ENCODE measurements at places on chromosomes 1 and 21.

GRCh38 chr1:36123356-36123755 is 1.7 kb downstream of the COL8A2 start:
- no peak for DNase-seq

DNA sequence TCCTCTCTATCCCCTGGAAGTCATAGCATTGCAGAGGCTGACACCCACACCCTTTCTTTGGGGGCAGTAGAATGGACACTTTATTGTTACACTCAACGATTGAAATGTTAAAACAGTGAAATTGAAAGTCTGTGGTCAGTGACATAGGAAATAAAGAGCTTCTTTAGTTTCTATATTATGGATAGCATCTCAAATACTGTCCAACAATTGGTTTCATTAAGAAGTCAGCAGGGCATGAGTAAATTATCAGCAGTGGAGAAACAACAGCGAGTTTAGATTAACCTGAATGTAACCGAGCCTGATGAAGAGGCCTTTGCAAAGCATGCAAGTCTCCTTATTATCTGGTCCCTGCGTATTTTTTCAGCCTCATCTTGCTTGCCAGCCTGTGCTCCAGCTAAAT is 350.7 kb downstream of the NTNG1 start:
- no peak for DNase-seq

DNA sequence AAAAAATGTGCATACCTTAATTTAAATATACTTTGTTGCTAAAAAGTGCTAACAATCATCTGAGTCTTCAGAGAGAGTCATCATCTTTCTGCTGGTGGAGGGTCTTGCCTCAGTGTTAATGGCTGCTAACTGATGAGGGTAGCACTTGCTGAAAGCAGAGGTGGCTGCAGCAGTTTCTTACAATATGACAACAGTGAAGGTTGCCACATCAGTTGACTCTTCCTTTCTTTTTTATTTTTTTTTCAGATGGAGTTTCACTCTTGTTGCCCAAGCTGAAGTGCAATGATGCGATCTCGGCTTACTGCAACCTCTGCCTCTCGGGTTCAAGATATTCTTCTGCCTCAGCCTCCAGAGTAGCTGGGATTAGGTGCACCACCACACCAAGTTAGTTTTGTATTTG is 2.6 kb upstream of the CFAP45 start:
- DNase-seq, result no peak

GRCh38 chr1:10540277-10541005 is 65.7 kb downstream of the PEX14 start:
- no peak for DNase-seq

GRCh38 chr1:180228648-180229482 is 1.2 kb upstream of the LHX4 start:
- DNase-seq, result no peak

GRCh38 chr1:101307985-101308689 is 71.3 kb downstream of the S1PR1 start:
- no peak for DNase-seq

- no peak for DNase-seq
Measured at GRCh38 chr1:101221945-101222429, 14.8 kb upstream of the S1PR1 start.

DNA sequence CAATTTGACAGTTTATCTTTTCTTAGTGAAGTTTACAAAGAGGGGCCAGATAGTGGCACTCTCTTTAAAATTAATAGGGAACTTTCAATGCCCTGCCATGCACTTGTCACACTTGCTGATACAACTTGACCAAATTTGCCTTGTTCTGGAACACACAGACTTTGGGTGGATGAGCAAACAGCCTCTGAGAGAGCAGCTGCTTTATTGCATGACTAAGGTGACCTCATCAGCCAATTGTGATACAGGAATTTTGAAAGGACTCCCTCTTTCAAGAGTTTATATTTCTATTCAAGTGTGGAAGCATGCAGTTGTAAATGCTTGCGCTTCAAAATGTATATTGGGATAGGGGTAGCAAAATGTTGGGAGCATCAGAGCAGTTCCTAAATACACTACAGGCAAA is 2.1 kb upstream of the RGS1 start:
- no peak for DNase-seq

- no peak for DNase-seq
Measured at GRCh38 chr1:178243119-178243518, 149.2 kb downstream of the RASAL2 start.

- DNase-seq, result no peak
Measured at GRCh38 chr1:219639876-219640577, 27.1 kb upstream of the ZC3H11B start.

- DNase-seq, result peak; percentile 49
Measured at GRCh38 chr1:113874012-113874879, 2.7 kb upstream of the PTPN22 start.

- no peak for DNase-seq
Measured at GRCh38 chr1:63787875-63788274, 14.1 kb downstream of the ROR1 start.

DNA sequence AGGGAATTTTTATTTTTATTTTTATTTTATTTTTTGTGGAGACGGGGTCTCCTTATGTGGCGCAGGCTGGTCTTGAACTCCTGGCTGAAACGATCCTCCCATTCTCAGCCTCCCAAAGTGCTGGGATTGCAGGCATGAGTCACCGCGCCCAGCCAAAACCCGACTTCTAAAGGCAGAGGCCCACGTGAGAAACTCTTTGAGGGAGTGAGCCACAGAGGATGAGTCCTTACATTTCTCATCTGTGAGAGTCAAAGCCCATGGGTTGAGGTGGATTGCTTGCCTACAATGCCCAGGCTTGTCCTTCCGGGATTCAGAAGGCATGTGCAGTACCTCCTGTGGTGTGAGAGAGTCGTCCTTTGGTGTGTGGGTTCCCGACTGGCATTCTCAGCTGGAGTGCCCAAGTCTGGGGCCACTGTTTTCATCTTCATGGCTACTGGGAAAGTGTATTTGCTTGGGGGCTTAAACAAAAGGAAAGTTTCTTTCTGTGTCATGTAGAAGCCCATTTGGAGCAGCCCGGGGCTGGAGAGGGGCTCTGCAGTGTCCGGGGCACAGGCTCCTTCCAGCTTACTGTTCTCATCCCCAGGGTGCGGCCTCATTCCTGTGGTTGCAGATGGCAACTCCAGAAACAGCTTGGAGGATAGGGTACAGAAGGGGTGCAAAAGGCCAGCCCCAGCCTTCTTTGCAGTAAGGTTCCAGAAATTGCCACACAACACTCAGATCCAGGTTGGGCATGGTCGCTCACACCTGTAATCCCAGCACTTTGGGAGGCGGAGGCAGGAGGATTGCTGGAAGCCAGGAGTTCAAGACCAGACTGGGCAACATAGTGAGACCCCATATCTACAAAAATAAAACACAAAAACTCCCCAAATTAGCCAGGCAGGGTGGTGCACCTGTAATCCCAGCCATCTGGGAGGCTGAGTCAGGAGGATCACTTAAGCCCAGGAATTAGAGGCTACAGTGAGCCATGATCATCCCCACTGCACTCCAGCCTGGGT is 29.4 kb upstream of the CSF3R start:
- DNase-seq, result no peak

GRCh38 chr1:184051485-184052193 is at the start of gene TSEN15:
TSS of gene TSEN15 (plus strand) at chr1:184051730. CDS start at chr1:184051756, 26 bp downstream.
- DNase-seq, result peak; percentile 60

DNA sequence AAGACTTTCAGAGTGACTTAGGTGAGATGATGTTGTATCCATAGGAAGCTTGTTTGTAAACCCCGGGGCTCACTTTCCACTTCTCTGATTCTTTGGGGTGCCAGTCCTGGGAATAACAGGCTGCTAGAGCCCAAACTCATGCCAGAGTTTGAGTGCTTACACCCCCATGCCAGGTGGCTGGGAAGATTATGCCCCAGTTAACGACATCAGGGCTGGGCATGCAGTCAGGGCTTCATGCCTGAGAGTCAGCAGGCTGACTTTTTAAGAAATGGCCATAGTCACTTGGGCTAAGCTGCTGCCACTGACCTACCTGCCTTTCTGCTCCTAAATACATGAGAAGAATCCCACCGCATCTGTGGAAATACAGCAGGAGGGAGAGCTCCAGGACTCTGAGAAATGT is 425.6 kb upstream of the VAMP3 start:
- DNase-seq, result no peak

GRCh38 chr21:45858180-45858579 is 123.4 kb upstream of the COL6A1 start:
- DNase-seq, result no peak

DNA sequence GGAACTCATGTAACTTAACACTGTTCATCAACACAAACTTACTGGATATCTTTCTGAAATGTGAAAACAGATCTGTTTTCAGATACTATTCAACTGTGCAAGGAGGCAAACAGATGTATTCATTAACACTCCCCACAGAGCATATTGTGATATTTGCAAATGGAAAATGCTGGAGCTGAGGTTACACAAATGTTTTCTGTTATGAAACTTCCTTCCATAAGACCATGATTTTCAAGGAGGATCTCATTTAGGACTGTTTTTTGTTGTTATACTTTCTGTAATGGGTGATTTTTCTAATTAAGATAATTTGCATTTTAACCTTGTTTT is 56.1 kb downstream of the GABPA start:
- peak; percentile 32 for DNase-seq

GRCh38 chr1:1370771-1371300 is 4.2 kb downstream of the AURKAIP1 start:
- no peak for DNase-seq

GRCh38 chr1:69611316-69611715 is 43.6 kb downstream of the LRRC7 start:
- DNase-seq, result no peak

DNA sequence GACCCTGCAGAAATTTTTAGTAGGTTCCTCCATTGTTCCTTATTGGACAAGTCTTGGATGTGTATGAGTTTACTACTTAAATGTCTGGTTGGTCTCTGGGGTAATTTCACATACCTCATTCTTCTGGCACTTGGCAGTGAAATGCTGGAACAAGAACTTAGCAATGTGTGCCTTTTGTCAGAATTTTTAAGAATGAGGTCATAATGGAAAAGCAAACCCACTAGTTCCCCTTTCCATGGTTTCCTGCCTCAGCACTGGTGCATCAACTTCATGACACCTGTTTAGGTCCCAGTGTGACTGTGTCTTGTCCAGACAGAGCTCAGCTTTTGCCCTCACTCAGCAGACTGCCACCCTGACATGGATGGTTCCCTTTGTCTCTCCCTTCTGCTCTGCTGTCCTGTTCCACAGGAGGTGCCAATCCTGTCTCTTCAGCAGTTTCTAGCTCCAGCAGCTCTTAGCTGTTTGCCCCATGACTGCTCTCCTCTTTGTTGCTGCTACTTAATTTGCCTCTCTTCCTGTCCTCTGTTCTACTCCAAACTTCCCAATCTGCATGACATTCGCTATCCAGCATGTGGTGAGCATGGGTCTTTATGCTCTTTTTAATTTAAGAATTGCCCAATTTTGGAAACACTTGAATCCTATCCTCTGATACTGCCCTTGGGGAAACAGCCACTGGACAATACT is 135.6 kb downstream of the CYYR1 start:
- no peak for DNase-seq

DNA sequence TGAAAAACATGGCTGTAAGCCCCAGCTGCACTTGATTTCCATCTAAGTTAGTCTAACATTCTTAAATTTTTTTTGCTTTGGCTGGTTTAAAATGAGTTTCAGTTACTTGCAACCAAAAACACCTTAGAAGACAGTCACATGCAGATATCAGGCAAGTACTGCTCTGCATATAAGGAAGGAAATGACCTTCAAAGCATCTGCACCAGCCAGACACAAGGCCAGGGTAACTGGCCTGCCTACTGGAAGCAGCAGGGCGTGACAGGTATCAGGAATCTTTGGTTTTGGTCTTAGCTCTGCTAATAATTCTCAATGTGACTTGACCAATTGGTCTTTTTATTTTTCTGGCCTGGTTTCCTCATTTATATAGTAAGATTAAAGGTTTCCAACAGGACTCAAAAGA is 33.5 kb downstream of the SCYL3 start:
- DNase-seq, result peak; percentile 26

DNA sequence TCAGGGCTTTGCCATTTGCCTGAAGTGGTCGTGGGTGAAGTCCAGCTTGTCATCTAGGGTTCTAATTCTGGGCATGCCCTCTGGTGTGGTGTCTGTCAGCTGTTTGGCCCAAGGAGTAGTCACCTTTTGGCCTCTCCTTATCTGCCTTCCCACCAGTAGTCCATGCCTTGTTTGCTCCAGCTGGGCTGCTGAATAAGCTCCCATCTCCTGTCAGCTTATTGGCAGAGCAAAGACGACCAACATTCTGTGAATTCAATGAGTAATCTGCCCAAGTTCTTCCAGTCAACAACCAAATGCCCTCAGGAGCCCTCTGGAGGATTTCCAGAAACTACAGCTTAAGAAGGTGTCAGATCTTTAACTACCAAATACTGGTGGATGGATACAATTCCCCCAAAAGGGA is 7.0 kb downstream of the BCAN start:
- DNase-seq, result no peak

DNA sequence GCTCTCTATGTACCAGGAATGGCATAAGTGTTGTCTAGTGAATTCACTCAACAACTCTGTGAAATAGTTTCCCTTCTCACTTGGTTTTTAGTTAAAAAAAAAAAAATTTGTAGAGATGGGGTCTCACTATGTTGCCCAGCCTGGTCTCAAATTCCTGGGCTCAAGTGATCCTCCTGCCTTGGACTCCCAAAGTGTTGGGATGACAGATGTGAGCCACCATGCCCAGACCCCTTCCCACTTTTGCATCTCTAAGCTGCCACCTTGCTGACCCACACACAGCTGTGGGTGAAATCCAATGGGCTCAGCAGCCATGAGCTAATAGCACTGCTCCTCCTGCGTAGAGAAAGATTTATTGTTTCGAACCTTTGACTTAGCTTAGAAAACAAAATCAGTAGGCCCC is 33.5 kb downstream of the NEK2 start:
- no peak for DNase-seq

- DNase-seq, result no peak
Measured at GRCh38 chr1:193094112-193094511, 11.1 kb downstream of the GLRX2 start.

- no peak for DNase-seq
Measured at GRCh38 chr1:93357242-93357641, 11.5 kb downstream of the DR1 start.

DNA sequence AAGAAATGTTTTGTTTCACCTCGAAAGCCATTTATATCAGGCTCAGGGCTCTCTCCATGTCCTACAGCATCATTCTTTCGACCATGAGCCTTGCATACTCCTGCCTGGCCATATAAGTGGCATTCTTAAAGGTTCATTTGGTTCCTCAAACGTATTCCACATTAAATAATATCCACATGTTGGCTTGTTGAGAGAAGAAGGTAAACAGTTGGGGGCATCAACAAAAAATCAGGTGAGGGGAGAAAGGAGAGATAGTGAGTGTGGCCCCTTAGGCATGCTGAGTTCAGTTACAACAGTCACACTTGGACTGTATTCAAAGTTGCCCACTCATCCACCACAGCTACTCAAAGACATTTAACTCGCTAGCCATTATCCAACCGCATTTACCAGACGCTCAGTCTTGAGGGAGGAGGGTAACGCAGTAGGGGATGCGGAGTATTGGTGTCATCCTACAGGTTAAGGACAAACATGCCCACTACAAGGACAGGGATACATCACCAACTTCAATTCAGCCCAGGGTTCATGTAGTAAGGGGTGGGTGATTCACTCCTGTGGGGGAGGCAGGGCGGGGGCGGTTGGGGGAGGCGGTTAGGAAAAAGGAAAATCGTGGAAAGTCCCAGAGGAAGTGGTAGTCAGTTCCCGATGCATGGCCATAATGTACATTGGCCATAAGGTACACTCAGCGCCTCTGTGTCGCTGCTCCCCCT is 1.4 kb downstream of the ZNF697 start:
- DNase-seq, result no peak

Measured in GF-D8 (cell line).